ENCODE measurements at places on chromosomes 5 and 9.

- DNase-seq, result no peak
These were observed 129.0 kb upstream of the WWC1 start for GRCh38 chr5:168162464-168162863.

GRCh38 chr9:35748858-35749514 is at the start of the genes GBA2 and RGP1:
TSS of gene GBA2 (minus strand) at chr9:35749228. CDS start at chr9:35748704, 524 bp downstream.
TSS of gene RGP1 (plus strand) at chr9:35749287. CDS start at chr9:35749756, 469 bp downstream.
- DNase-seq, result peak; percentile 80

- no peak for DNase-seq
These were observed 540.0 kb downstream of the KCTD16 start for GRCh38 chr5:144710637-144711036.

DNA sequence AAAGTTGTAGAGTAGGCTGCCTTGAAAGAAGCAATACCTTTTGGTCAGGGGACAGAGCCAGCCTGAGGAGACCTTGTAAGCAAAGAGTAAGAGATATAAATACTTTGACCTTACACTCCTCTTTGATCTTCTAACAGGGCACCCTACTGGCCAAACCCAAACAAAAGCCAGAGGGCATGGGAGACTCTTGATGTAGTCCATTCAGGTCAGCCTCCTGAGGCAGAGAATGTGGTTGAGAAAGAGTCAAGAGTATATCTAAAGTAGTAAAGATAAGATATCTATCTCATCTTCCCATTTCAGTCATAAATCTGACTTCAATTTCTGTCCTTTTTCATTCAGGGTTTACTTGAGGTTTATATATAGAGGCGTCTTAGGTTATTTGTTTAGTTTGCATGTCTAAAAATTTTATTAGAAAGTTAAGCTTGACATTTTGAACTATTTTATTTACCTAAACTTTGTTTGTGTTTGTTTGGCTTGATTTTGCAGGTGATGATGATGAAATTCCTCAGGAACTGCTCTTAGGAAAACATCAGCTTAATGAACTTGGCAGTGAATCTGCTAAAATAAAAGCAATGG is 125.7 kb downstream of the NIPBL start:
- no peak for DNase-seq
